Spleen (tissue), 13 donors: ENCODE measurements at places on chromosomes 3 and 15. TPM values are rescaled to one million over a fixed set of nuclear protein-coding genes. Genes with fewer than 3 reads are reported as not detected.

GRCh38 chr3:72587282-72587681 is 261.0 kb downstream of the SHQ1 start:
- H3K36me3 ChIP-seq: no peaks in the 10 kb centered on the region
- H3K27ac ChIP-seq: no peak overlapping the region
- no peaks in the 10 kb centered on the region for H3K27me3 ChIP-seq
- no peaks in the 10 kb centered on the region for H3K4me1 ChIP-seq
- DNase-seq: no peak

DNA sequence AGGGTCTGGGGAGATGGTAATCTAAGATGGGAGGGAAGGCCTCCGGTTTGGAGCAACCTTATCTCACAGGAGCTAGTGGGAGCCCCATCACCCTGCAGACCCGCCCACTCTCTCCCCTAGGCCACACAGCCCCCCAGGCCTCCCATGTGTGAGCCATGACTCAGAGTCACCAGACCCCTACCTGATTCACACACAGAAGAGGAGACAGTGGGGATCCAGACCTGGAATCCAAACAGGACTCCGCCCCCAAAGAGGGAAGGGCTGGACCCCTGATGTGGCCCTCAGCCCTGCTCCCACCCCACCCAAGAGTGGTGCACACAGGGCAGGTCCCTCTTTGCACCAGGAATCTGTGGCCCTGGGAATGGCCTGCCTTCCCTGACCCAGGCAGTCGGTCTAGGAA is 97.4 kb downstream of the ADCY5 start:
- peak; percentile 28 for DNase-seq
- H3K36me3 ChIP-seq: no peaks in the 10 kb centered on the region
- no peak overlapping the region for H3K4me3 ChIP-seq
- peaks cover 16% of the 10 kb centered on the region for H3K4me1 ChIP-seq
- H3K27me3 ChIP-seq: peaks cover 53% of the 10 kb centered on the region
- H3K27ac ChIP-seq: no peak overlapping the region

DNA sequence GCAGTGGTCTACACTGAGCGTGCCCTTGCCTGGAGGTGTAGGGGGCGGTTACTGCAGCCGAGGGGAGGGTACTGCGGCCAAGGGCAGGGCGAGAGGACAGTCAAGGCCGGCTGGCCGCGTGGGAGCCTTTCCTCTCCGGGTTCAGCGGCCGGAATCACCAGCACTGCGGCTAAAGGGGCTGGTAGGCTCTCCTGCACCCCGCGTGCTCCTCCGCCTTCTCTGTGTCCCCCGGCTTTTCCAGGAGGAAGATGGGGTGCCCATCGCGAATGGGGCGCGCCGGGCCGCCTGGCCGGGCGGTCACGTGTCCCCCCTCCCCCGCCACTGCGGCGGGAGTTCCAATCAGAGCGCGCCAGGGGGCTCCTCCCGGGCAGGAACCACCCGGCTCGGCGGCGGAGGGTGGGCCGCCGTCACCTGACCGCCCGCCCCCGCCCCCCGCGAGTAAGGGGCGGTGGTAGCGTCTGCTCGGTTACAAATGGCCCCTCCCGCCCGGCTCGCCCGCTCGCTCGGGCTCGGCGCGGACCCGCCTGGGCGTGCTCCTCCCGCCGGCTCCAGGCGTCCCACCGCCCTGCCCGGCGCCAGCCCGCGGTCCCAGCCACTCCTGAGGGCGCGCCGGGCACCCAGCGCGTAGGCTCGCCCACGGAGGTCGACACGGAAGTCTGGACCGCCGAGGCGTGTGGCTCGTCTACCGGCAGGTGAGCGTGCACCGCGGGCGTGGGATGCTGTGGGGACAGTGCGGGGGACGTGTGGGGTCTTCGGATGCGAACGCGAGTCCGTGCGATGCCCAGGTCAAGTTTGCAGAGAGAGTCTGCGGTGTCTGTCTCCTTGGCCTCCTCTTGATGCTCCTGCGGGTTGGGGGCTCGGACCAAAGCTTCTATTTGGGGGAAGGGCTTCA is 242.6 kb upstream of the TOPAZ1 start:
- H3K27me3 ChIP-seq: peaks cover 85% of the 10 kb centered on the region
- no peaks in the 10 kb centered on the region for H3K36me3 ChIP-seq
- H3K27ac ChIP-seq: peak overlapping the region; percentile 34
- peaks cover 51% of the 10 kb centered on the region for H3K4me1 ChIP-seq
- peak overlapping the region; percentile 72 for H3K4me3 ChIP-seq
- DNase-seq: peak; percentile 82

DNA sequence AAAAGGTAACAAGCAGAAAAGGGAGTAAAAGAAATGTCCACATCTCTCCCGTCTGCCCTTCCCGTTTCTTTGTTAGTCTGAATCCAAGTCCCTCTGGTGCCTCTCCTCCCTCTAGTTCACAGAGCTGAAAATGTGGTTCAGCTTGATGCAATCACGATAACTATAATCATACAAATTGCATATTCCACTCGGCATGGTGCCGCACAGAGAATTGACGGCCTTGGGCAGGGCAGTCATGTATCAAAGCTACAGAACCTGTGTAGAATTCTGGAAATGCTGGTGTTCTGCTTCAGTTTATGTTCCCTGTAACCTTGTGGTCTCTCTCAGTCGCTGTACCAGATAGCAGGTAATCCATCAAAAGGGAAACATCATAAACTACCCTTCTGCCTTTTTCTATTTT is 562.9 kb upstream of the CBLB start:
- H3K36me3 ChIP-seq: no peaks in the 10 kb centered on the region
- H3K4me1 ChIP-seq: no peaks in the 10 kb centered on the region
- no peak overlapping the region for H3K4me3 ChIP-seq
- no peak for DNase-seq

GRCh38 chr3:35393901-35394799 is 245.2 kb upstream of the ARPP21 start:
- no peaks in the 10 kb centered on the region for H3K27me3 ChIP-seq
- H3K4me3 ChIP-seq: no peak overlapping the region
- no peak overlapping the region for H3K27ac ChIP-seq
- no peaks in the 10 kb centered on the region for H3K36me3 ChIP-seq
- H3K4me1 ChIP-seq: no peaks in the 10 kb centered on the region
- DNase-seq: no peak

GRCh38 chr15:47954196-47954595 is 166.6 kb upstream of the SLC24A5 start:
- H3K27me3 ChIP-seq: no peaks in the 10 kb centered on the region
- no peaks in the 10 kb centered on the region for H3K4me1 ChIP-seq
- no peak for DNase-seq
- H3K4me3 ChIP-seq: no peak overlapping the region

GRCh38 chr3:79983118-79983517 is 215.3 kb upstream of the ROBO1 start:
- no peak overlapping the region for H3K4me3 ChIP-seq
- no peaks in the 10 kb centered on the region for H3K4me1 ChIP-seq
- no peak for DNase-seq
- no peaks in the 10 kb centered on the region for H3K36me3 ChIP-seq
- H3K27me3 ChIP-seq: no peaks in the 10 kb centered on the region

DNA sequence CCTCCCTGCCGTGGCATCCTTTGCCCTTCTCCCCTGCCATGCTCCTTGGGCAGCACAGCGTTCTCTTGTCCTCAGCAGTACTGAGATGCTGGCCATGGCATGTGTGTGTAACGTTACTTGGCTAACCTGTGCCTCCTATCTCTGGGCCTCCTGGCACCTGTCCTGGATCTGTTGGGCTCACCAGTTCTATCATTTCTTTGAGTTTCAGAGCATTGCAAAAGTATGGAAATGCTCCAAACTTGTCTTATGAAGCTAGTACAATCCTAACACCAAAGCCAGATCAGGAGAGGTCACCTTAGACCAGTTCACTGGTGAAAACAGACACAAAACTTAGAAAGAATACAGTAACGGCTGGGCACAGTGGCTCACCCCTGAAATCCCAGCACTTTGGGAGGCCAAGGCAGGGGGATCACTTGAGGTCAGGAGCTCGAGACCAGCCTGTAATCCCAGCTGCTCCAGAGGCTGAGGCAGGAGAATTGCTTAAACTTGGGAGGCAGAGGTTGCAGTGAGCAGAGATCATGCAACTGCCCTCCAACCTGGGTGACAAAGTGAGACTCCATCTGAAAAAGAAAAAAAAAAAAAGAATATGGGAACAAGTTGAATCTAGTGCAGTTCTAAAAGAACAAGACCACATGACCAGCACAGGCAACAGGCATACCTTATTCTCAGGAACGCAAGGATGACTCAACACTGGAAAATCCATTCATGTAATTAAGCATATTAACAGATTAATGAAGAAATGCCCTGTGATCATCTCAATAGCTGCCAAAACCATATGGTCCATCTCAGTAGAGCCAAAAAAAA is 62.4 kb upstream of the TRPM1 start:
- no peak for DNase-seq
- H3K4me1 ChIP-seq: no peaks in the 10 kb centered on the region
- H3K27me3 ChIP-seq: no peaks in the 10 kb centered on the region
- H3K27ac ChIP-seq: no peak overlapping the region
- H3K4me3 ChIP-seq: no peak overlapping the region

- H3K27ac ChIP-seq: peak overlapping the region; percentile 30
- peaks cover 12% of the 10 kb centered on the region for H3K4me1 ChIP-seq
- no peak overlapping the region for H3K4me3 ChIP-seq
- no peaks in the 10 kb centered on the region for H3K27me3 ChIP-seq
- no peaks in the 10 kb centered on the region for H3K36me3 ChIP-seq
These were observed 129.5 kb downstream of the THRB start for GRCh38 chr3:24365168-24365567.

GRCh38 chr3:71360180-71360579 is 223.3 kb downstream of the FOXP1 start:
- H3K4me3 ChIP-seq: peak overlapping the region; percentile 53
- no peak for DNase-seq
- peaks cover 35% of the 10 kb centered on the region for H3K4me1 ChIP-seq
- H3K27ac ChIP-seq: peak overlapping the region; percentile 78
- no peaks in the 10 kb centered on the region for H3K36me3 ChIP-seq

- H3K4me1 ChIP-seq: peaks cover 23% of the 10 kb centered on the region
- no peaks in the 10 kb centered on the region for H3K27me3 ChIP-seq
- H3K27ac ChIP-seq: no peak overlapping the region
These were observed 24.0 kb upstream of the TRH start for GRCh38 chr3:129950318-129951046.

GRCh38 chr3:155603302-155603701 is 141.6 kb downstream of the PLCH1 start:
- H3K4me1 ChIP-seq: no peaks in the 10 kb centered on the region
- no peaks in the 10 kb centered on the region for H3K36me3 ChIP-seq
- no peak for DNase-seq
- no peaks in the 10 kb centered on the region for H3K27me3 ChIP-seq
- no peak overlapping the region for H3K27ac ChIP-seq

DNA sequence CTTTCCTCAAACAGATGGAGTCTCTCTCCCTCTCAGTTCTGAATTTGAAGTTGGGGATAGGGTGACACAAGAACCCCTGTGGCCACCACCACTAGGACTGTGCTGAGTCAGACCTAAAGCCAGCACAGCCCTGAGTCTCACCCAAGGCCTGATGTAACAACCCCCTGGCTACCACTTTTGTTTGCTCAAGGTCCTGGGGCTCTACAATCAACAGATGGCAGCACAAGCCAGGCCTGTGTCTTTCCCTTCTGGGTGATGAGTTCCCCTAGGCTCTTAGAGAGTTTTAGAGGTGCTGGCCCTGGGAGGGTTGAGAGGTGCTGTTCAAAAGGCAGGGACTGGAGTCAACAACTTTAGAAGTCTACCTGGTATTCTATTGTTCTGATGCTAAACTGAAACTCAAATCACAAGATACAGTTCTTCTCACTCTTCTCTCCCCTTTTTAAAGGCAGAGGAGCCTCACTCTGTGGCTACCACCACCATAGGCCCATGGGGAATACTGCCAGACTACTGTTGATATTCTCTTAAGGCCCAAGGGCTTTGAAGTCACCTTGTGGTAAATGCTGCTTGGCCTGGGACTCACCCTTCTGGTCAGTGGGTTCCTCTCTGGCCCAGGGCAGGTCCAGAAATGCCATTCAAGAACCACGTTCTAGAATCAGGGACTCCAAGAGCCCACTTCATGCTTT is 6.5 kb downstream of the OR5K4 start:
- H3K4me3 ChIP-seq: no peak overlapping the region
- no peaks in the 10 kb centered on the region for H3K27me3 ChIP-seq
- no peak for DNase-seq

DNA sequence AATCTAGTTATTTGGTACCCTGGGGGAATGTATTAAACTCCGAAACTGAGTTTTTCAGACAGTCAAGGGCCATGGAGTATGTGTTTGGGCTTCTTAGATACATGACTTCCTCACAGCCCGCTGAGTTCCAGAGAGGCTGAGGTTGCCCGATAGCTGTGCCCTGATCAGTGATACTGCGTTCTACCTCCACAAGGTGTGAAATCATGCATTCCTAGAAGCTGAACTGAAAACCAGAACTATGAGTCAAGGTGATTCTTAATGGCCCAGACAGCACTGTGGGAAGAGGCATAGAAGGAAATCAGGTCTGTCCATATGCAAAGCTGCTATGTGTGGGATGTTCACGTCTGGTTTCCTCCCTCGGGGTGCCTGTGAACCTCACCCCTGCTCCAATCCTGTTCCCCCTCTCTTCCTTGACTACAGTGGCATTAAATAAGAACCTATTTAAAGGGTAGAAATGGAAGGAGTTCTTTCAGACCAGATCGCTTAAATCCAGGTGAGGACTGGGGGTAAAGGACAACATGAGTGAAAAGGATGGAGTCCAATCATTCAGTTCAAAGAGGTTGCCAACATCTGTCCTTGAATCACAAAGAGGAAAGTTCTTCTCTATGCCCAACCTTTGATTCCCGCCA is 74.3 kb downstream of the MYO1E start:
- peaks cover 97% of the 10 kb centered on the region for H3K4me1 ChIP-seq
- H3K36me3 ChIP-seq: no peaks in the 10 kb centered on the region
- H3K27me3 ChIP-seq: no peaks in the 10 kb centered on the region
- no peak for DNase-seq
- H3K4me3 ChIP-seq: no peak overlapping the region

DNA sequence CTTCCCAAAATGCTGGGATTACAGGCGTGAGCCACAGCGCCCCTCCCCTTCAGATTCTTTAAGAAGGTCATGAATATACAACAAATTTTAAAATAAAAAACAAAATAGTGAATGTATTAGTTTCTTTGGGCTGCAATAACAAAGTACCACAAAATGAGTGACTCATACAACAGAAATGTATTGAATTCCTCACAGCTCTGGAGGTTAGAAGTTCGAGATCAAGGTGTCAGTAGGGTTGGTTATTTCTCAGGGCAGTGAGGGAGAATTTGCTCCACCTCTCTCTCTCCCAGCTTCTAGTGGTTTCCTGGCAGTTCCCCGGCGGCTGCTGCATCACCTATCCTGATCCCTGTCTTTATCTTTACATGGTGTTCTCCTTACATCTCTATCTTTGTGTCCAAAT is 804.0 kb downstream of the ROBO1 start:
- H3K27me3 ChIP-seq: no peaks in the 10 kb centered on the region
- no peaks in the 10 kb centered on the region for H3K4me1 ChIP-seq
- no peak for DNase-seq
- no peaks in the 10 kb centered on the region for H3K36me3 ChIP-seq
- H3K4me3 ChIP-seq: no peak overlapping the region
- no peak overlapping the region for H3K27ac ChIP-seq

DNA sequence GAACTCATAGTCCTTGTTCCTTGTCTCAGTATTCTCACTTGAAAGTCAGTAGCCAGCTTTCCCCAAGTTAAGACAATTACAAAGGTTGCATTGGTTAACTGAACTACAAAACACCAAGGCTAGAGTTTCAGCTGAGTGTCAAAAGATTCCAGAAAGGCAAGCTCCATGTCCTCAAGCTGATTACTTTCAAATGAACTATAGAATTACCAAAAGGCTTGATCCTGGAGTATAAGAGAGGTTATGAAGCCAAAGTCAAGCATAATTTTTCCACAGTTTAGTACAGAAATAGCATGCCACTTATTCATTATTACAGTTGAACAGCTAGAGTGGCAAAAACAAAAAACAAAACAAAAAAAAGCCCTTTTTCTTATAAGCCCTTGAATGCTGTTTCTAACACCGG is 51.9 kb downstream of the ZBTB20 start:
- H3K4me1 ChIP-seq: peaks cover 64% of the 10 kb centered on the region
- H3K27ac ChIP-seq: no peak overlapping the region
- H3K36me3 ChIP-seq: no peaks in the 10 kb centered on the region
- H3K4me3 ChIP-seq: no peak overlapping the region
- no peaks in the 10 kb centered on the region for H3K27me3 ChIP-seq

RNU5B-1 gene
- total RNA-seq: 62.3 TPM

ACSBG1 gene
- 0.16 TPM for total RNA-seq

TASOR gene
- total RNA-seq: 88.0 TPM
